GM04503 (cell line): ENCODE measurements at places on chromosomes 6 and 20.

- no peak for DNase-seq
These were observed 32.5 kb upstream of the ASCC3 start for GRCh38 chr6:100913400-100914276.

DNA sequence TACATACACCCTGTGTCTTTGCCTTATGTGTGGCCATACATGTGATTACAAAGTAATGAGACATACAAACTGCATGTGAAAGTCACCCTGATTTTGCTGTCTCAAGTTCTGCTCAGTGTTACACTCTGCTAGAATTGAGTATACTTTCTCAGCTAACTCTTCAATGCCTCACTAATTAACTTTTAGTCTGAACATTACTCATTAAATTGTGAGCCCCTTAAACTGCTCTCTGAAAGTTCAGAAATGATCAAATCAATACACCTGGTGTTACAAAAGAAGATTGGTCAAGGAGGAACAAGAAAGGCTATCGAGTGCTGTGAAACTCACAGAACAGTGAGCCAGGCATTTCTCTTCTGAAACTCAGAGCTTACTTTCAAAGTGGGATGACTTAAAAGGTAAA lies 71.3 kb downstream of the MKKS start:
- no peak for DNase-seq

DNA sequence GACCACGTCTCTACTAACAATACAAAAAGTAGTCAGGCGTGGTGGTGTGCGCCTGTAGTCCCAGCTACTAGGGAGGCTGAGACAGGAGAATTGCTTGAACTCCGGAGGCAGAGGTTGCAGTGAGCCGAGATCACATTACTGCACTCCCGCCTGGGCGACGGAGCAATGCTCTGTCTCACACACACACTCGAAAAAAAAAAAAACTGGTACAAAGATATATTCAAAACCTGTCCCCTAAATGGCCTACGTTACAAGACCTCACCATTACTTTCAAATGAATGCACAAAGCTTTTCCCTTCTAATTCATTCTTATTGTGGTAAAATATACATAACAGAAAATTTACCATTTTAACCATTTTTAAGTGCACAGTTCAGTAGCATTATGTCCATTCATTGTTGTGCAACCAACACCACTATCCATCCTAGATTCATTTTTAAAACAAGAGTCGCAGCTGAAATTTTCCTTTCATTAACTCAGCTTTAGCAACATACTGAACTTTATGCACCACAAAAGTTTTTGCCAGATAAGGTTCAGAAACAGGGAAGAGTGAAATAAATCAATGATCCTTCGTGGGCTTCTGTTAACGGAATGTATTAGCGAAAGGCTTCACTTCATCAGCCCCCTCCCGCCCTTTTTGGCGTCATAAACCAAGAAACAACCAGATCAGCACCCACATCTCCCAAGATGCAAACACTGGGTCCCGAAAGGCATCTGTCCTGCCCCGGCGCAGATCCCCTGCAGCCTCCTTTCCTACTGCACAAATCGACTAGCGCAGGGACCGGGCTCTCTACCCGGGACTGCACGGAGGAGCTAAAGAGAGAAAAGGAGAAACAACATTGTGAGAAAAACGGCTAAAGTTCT lies 825 bp upstream of the FAM135A start:
- no peak for DNase-seq

GRCh38 chr20:38999965-39000910 lies 38.1 kb downstream of the DHX35 start:
- DNase-seq: no peak

GRCh38 chr6:10425975-10426780 lies 11.3 kb upstream of the TFAP2A start:
- no peak for DNase-seq

- DNase-seq: no peak
These were observed 19.2 kb upstream of the SPDEF start for GRCh38 chr6:34575326-34575725.

DNA sequence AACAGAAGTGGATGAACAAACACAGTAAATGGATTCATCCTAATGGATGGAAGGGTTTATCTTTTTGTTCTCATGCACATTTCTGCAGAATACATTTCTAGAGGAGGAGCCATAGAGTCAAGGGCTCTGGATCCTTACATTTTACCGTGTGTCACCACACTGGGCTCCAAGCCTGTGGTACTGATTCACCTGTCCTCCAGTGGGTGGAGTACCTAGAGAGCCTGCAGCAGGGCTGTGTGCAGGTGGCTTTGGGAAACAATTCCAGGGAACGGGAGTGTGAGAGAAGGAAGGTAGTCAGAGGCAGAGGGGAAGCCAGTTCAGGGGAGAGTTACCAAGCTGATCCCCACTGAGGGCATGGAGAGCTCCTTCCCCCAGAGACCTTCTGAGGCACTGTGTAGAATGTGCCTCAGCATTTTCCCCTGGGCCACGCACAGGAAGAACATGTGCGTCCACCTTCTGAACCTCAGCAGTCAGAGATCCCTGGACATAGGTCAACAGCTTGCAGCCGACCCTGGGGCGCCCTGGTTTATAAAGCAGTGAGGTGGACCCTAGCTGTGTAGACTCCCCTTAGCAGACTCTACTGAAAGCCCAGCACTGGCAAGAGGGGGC lies 85.3 kb upstream of the SLC22A23 start:
- DNase-seq: no peak

DNA sequence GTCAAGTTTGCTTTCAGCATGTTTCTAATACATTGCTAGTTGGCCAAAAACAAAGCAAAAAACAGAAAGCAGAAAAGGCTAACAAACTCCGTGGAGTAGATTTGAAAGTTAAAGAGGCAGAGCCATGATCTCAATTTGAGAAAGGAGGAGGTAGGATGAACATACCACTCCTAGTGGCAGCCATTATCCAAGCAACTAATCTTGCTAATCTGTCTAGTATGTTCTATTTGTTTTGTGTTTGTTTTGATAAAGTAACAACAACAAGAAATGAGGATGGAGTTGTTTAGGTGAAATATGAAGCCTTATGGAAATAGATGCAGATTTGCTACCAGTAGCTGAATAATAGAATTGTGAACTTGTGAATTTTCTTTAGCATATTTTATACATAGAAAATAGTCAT lies 295.5 kb upstream of the PRDM1 start:
- no peak for DNase-seq

- DNase-seq: no peak
These were observed 77.8 kb downstream of the VIP start for GRCh38 chr6:152828431-152828830.

DNA sequence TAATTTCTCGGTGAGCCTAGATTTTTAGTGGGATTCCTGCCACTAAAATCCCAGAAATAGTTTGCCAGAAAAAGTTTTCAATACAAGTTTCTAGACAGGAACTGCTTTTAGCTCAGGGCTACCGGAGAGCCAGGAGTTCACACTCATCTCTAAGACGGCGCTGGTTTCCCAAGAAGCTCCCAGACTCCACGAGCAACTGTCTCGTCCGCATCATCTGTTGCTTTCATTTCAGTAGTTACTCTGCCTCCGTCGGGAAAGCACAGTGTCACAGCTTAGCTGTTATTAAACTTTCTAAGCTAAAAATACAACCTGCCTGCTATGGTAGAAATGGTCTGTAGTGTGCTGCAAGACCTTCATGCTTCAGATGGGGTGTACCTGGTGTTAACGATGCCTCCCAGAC lies 197.3 kb upstream of the SNX9 start:
- no peak for DNase-seq

- DNase-seq: no peak
These were observed 56.0 kb downstream of the KCNK5 start for GRCh38 chr6:39173270-39173669.
